NCI-H187 treated with DMSO at 0.1 percent for 48 hours (cell line): ENCODE measurements at places on chromosomes 5 and 9.

DNA sequence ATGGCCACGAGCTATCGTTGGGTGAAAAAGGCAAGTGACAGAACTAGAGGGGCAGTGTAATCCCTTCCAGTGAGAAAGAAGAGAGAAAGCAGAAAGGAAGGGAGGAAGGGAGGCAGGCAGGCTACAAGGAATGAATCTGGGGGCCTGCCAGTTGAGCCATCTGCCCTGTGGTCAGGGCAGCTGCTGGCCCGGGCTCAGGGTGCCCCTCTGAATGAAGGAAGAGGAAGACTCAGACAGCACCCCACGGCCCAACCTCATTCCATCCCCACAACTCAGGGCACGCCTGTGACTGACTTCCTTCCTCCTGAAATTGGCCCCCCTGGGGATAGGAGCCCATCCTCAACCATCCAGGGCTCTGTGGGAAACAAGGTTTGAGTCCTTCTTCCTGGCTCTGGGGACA lies 20.3 kb upstream of the FLT4 start:
- no peak for DNase-seq

- no peak for DNase-seq
Measured at GRCh38 chr5:128637031-128637430, 99.0 kb upstream of the FBN2 start.

GRCh38 chr9:110129425-110129824 lies 78.5 kb downstream of the C9orf152 start:
- no peak for DNase-seq

GRCh38 chr9:124140941-124141568 lies 116.7 kb upstream of the NEK6 start:
- DNase-seq: no peak

GRCh38 chr9:69153707-69154521 lies 20.2 kb upstream of the TJP2 start:
- no peak for DNase-seq

GRCh38 chr5:53291047-53291446 lies 181.5 kb upstream of the MOCS2 start:
- DNase-seq: no peak

DNA sequence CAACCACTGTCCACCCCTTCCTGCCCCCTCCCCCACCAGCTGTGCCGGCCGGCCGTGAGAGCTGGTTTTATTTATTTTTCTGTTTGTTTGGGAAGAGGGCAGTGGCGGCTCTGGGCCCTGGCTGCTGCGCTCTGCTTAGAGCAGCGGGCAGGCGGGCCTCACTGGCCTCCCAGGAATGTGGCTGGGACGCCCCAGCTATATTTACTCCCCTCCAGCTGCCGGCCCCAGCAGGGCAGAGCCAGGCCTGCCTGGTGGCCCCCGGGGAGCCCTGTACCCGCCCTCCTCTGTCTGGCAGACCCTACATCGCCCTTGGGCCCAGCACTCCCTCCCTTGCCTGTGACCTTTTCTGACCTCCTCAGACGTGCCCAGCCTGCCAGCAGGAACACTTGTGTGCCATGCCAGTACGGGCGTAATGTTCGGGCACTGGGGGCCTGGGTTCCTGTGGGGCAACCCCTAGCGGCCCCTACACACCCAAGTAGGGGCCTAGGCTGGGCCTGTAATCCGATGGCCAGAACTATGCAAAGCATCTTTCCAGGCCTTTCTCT lies 7.7 kb downstream of the CXXC5 start:
- no peak for DNase-seq

GRCh38 chr5:127038550-127038949 lies 8.2 kb upstream of the MARCHF3 start:
- DNase-seq: no peak

DNA sequence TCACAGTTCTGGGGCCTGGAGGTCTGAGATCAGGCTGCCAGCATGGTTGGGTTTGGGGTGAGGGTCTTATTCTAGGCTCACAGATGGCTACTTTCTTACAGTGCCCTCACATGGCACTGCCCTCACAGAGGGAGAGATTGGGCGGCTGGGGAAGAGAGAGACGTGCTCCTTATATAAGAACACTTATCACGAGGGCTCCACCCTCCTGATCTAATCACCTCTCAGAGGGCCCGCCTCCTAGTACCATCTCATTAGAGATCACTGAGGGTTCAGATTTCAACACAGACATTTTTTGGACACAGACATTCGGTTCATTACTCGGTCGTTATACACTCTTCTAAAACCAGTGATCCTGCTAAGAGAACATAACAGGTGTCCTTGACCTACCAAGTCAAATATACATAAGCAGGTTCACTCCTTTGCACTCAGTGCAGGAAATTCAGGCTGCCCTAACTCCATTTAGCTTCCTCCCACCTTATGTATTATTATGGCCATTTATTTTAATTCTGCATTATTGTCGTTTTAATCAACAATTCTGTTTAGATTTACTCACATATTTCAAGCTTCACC lies 121.7 kb downstream of the ICE1 start:
- DNase-seq: peak; percentile 90

DNA sequence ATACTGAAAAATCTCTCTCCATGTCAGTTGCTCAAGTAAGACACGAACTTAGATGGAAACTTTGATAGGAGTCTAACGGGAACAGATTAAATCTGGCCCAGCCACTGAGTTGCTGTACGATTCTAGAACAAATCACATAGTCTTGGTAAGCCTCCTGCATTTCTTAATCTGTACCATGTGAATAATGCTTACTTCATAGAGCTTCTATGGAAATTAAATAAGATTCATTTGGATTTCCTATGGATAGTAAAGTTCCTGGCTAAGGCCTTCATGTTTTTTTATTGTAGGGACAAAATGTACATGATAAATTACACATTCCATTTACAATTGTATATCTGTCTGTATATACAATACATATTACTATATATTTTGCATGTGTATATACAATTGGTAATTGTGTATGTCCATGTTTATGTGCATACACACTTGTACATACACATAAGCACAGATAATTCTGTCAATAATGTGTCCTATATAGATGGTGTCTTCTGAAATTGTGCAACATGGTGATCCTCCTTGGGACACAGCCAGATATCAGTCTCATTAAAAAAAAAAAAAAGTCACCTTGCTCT lies 330.4 kb downstream of the TRIM32 start:
- no peak for DNase-seq

DNA sequence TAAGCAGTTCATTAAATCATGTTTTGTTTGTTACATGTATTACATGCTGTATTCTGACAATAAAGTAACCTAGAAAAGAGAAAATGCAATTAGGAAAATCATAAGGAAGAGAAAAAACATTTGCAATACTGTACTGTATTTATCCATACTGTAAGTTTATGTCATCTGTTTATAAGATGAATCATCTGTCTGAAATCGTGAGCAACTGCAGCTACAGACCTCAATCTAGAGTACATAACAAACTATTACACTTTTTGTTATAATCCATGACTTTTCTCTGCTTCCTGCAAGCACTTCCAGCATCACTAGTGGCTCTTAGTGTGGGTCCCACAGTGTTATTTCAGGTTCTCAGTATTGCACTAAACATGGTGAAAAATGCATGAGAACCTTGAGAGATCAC lies 144.4 kb upstream of the NR4A3 start:
- DNase-seq: no peak

DNA sequence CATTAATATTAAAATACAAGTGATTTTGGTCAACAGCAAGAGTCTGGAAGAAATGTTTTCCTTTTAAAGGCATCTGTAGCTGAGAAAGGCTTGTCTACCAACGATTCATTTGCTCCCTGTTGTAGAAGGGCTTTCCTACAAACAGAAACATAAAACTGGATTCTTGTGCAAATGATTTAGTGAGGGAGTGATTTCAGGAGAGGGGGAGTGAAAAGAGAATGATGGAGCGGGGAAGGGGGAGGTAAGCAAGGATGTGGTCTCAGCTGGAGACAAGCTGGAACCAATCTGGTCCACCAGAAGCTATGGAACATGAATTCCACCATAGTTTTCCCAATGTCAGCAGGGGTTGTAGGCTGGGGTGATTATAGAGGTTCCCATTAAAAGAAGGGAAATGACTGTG lies 196.3 kb downstream of the FBXO4 start:
- no peak for DNase-seq

DNA sequence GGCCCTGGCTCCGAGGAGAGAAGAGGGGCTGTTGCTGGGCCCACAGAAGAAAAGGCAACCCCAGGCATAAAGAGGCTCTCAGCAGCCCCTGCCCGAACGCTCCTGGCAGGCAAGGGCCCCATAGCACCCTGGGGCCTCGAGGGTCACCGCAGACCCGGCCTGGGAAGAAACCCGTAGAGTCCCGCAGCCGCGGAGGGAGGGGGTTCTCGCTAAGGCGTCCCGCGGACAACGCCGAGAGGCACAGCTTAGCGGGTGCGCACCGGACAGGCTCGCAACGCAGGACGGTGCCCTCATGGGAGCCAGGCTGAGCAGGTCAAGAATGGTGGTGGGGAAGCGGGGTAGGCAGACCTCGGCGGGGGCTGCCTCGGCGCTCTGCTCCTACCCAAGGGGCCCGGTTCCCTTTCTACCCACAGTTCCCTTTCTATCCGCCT lies 6.7 kb downstream of the PITX1 start:
- no peak for DNase-seq

GRCh38 chr5:95130941-95131340 lies 154.0 kb downstream of the MCTP1 start:
- no peak for DNase-seq

DNA sequence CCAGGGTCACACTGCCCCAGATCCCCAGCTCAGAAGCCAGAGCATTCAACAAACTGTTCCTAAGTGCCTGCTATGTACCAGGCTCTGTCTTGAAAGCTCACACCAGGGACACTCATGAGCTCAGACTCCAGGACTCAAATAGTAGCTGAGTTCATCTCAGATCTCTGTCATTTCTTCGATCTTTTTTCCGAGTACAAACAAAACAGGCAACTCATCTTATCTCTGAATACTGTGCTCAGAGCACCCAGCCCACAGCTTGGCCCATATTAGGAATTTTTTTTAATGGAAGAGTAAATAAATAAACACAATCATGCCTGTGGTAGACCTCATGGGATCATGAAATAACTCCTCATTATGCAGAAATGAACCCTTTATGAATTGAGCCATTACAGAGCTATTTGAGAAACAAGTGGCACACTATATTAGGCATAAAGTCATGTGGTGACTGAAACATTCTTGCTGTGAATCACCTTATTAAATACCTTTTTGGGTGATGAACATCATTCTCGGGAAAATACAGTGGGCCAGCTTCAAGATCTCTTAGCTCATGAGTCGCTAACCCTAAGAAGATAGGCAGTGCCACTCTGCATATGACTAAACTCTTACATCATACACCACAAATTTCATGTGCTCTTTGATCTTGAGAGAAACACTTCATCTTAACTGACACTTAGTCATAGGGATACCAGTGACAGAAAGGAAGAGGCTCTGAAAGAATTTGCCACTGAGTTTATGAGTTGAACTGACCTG lies 9.9 kb downstream of the SH3RF2 start:
- DNase-seq: no peak

DNA sequence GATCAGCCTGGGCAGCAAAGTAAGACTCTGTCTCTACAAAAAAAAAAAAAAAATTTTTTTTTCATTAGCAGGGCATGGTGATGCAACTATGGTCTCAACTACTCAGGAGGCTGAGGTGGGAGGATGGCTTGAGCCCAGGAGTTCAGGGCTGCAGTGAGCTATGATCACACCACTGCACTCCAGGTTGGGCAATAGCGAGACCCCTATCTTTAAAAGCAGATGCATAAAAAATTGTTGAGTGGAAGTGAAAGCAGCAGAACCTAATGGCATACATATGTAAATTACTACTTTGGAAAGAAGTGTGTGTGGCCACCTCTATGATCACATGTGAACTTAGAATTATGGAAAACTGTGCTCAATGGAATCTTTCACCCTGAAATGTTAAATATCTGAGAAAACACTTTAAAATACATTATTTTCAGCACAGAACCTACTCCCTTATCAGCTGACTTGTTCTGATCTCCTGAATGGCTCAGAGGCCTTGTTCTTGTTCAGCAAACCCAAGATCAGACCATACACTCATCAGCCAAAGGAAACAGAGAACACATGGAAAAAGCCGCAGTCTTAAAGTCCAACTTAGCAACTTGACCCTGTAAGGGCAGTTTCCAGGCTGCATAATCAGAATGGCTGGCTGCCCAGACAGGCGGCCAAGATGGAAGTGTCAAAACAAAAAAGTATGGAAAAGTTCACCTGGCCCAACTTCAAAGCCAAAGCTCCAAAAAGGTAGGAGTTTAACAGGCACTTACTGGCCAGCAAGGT lies 56.5 kb downstream of the SIL1 start:
- DNase-seq: no peak

DNA sequence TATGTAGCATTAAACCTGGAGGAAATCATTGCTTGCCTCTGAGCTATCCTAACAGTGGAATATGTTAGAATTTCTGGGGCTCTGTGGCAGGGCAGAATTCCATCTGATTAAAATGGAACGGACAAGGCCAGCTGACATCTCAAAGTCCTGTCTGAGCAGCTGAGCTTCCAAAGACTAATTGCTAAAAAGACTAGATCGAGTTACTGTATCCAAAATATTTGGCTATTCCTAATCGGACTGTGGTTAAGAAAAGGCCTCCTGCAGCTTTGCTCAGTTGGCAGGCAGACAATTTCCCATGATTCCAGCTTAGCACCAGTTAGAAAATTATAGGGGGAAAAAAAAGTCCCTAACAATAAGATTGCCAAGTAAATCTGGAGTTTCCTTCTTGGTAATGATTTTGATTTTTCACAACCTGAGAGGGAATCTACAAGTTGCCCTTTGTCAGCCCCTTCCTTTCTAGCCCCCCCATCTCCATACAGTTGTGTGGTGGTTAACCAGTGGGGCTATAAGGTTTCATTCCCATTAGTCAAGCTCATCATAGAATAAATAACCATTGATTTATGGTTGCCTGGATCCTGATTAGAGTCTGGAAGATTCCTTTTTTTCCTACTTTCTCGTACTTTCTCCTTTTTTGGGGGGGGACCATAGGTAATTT lies 26.4 kb downstream of the PTGR1 start:
- no peak for DNase-seq

- DNase-seq: no peak
Measured at GRCh38 chr9:1366276-1366675, 316.1 kb downstream of the DMRT2 start.

- DNase-seq: no peak
Measured at GRCh38 chr5:172370237-172370640, 84.1 kb downstream of the SH3PXD2B start.

DNA sequence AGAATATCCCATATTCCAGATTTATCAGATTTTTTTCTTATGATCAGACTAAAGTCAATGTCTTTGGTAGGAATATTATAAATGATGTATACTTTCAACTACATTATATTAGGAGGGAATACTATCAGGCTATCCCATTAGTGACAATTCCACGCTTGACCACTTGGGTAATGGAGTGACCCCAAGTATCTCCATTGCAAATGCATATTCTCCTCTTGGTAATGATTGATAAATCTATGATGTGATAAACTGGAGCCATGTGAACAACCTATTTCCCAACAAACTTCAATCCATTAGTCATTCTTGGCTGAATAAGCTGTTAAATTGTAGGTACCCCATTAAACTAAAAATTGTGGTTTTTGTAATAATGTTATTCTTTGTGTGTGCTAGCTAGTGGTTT lies 12.2 kb upstream of the MPDZ start:
- DNase-seq: no peak

DNA sequence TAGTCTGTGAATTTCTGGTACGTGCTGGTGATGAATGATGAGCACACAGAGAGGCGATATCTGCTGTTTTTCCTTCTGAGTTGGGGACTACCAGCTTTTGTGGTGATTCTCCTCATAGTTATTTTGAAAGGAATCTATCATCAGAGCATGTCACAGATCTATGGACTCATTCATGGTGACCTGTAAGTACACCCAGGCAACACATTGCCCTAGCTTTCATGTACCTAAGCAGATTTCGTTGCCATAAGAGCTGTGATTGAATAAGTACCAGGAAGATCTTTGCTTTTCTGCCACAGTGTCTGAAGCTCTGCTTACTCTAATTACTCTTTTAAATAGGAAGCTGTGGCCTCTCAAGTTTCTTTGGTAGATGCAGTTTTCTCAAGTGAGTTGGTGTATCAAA lies 397.8 kb downstream of the ARRDC3 start:
- DNase-seq: no peak
